ENCODE measurements at places on chromosomes 11 and 22.

DNA sequence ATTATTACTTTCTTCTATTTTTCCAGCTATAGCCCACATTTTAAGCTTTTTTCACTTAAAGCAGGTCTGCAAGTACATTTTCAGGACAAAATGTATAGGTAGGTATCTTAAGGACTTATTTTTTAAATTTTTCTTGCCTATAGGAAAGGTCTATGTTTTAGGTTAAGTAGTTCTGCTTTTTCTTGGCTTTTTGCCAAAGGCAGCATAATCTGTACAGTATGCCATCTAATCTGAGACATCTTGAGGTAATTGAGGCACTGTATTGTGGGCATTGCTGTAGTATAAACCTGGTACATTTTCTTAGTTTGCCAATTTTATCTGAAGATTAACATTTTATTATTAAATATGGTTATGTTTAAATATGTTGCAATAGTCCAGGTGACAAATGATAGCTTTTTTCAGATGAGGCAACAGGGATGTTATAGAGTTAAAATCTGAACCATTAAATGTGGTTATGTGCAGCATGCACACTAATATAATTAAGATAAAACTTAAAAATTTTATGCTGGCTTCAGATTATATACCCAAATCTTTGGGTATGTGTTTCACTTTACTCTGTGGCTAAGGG is 42.9 kb downstream of the QSER1 start:
- DNase-seq = no peak

GRCh38 chr11:27673979-27674663 is 26.1 kb downstream of the BDNF start:
- DNase-seq = no peak

DNA sequence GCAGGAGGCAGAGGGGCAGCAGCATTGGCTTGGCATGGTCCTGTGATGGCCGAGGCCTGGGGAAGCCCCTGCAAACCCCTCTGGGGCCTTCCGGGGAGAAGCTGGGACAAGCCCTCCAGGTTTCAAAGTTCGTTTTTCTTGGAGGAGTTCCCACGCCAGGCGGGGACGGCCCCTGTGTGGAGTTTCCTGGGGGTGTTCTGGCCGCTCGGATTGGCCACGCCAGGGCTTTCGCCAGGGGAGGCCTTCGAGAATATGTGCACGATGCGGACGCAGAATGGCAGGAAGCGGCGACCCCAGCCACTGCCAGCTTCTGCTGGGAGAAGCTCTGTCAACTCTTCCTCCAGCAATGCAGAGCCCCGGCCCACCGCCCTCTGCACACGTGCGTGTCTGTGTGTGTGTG is 102.3 kb upstream of the ASPHD2 start:
- no peak for DNase-seq

DNA sequence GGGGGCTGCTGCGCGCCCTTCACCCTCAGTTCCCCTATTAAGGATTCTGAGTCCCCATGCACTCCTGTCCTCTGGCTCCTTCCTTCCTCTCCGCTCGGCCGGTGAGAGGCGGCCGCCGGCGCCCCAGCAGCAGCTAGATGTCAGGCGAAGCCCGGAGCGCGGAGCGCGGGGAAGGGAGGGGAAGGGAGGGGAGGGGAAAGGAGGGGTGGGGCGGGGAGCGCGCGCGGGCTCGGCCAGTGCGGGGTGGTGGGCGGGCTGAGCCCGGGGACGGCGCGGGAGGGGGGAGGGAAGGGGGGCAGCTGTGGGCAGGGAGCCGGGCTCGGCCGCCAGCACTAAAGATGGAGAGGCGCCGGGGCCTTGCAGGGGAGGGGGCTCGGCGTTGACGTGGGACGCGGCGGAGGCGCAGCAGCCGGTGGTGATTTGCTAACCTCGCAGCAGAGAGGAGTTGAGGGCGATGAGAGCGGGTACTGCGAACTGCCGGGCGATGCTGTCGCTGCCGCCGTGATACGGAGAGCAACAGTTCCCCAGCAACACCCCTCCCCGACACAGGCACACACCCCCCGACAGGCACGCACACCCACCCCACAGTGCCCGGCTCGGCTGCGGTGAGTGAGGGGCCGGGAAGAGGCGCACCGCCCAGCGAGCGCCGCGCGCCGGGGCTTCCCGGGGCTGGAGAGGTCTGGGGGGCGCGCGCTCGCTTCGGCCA is at the start of gene ZBTB16:
TSS of gene ZBTB16 (plus strand) at position 434 of the 706 bp plus-strand sequence. CDS start 3,590 bp downstream, outside the sequence.
- peak; percentile 85 for DNase-seq

DNA sequence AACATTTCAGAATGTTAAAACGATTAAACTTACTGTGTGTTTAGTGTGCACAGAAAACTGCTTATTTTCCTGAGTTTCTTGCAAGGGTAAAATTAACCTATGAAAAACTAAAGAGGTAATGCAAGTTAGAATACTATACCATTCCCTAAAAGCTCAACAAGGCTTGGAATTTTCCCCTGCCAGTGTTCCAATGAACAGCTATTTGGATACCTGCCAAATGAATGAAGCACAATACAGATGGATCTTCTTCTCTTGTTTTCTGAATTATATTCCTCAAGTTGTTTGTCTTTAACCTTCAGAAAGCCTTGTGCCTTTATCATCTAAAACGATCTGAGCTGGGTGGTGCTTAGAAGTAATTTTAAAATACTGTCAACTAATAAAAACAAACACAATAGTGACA is 204.5 kb downstream of the LRRC4C start:
- no peak for DNase-seq

DNA sequence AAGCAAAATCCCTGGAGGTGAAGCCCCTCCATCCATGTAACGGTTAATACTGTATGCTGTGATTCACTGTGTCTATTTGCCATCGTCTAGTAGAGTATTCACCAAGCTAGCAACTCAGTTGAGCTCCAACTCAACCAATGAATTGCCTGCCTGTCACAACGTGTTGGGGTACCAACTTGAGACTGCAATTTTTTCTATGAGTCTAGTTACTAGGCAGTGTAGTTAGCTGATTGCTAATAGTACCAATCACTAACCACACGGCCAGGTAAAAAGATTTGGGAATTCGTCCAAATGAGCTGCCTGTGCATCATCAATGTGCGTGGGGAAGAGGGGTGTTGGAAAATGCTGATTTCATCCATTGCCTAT is 1.0 kb upstream of the BTG4 start:
- no peak for DNase-seq

DNA sequence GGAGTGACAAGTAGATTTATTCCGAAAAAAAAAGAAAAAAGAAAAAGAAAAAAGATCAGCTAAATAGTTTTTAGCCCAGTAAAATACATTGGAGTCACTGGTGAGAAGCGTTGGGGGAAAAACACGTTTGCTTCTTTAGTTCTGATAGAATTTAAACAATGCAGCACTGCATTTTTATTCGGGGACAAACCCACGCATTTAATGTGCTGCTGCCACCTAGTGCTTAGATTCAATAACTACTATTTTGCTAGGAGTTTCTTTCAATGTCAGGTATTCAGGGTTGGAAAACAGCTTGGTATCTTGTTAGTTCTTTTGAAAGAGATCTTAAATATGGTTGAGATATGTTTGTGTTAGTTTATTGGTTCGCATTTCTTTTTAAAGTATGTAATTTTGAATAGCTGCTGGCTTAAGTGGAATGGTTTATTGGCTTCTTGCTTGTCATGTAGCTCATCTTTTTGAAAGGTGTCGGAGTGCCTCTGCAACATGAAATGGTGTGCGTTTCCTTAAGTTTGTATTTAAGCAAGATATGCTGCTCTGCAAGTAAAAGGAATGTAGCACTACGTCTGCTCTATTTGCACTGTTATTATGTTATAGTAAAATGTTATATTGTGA is 41.9 kb downstream of the SVIP start:
- no peak for DNase-seq

DNA sequence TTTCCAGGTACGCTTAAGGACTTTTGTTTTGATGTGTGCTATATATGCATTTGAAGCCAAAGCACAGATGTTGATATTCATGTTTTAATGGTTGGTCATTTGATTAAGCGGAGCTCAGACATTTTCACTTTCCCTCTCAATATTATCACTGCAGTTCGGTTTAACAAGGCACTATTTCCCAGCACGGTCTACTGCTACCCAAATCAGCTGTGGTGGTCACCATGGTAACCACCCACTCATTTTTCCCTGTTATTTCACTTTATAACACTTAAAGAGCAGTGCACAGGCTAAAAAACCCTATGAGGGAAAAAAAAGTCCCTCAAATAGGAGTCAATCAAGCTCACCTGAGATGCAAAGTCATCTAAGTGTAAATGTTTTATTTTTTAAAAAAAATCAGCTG is 439.6 kb upstream of the CCDC90B start:
- DNase-seq = no peak

DNA sequence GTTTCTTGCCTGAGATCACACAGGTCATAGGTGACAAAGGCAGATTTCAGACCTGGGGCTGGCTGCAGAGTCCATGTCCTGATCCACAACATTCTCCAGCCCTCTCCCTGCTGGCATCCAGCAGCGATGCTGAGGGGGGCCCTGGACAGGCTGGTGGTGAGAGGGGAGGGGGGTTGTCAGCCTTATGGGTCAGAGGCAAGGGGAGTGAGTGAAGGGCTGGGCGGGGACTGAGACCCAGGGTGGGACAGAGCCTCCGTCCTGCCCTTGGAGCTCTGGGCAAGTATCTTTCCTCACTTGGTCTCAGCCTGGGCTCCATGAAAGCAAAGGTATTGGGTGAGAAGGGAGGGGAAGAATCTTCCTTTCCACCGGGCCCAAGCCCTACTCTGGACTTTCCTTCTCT is 66.7 kb upstream of the RASD2 start:
- DNase-seq = no peak

GRCh38 chr11:72871119-72871518 is 56.9 kb downstream of the ATG16L2 start:
- no peak for DNase-seq

DNA sequence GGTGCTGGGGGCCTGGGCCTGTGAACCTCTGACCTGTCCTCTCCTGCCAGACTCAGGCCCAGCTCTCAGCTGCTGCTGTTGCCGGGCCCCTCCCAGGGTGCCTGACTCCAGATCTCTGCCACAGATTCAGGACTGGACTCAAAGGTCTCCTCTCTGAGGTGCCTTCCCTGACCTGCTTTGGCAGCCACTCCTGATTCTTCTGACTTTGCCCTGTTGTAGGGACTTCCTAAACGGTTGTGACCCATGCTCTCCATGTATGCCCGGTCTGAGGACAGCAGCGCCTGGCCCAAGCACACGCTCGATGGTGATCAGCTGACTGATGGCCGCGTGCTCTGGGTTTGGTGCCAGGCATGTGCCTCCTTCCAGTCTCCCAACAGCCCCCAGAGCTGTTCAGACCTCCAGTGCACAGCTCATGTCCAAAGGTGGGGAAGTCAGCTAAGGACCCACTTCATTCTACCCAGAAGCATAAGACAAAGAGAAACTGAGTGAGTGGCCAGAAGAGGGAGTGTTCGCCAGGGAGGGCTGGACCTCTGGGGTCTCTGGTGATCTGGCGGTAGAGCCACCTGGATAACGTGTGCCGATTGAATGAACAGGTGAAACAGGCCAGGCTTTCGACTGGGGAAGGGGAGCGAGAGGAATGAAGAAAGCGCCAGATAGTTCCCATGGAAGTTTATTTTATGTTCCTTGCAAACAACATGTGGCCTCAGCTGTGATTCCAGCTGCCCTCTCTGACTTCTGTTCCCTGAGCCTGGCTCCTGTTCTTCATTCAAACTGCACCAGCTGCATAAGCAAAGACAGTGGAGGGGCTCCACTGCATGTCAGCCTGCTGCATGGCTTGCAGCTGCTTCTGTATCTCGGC is 8.1 kb upstream of the TOP3B start:
- DNase-seq = no peak

Data from colonic mucosa (tissue), 4 donors.